ENCODE measurements at places on chromosomes 12 and 14. TPM values are rescaled to one million over a fixed set of nuclear protein-coding genes. Genes with fewer than 3 reads are reported as not detected.

DNA sequence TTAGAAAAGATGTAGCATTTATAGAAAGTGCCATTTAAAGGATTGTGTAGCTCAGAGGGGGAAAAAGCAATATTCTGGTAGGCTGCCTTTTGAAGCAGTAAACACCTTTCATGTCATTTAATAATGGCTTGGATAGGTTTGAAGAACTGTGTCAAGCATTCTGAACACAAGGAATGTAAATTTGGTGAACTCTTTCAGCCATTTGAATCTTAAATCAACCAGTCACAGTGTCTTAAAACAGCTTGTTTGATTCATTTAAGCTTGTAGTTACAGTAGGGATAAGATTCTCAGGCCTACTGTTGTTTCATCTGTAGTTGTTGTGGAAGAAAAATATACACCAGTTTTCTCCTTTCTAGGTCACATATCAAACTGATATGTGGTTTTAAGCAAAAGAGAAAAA lies 299.4 kb upstream of the NOVA1 start:
- no peak for DNase-seq

- DNase-seq = no peak
These were observed 15.8 kb downstream of the JAG2 start for GRCh38 chr14:105152794-105153241.

- DNase-seq = no peak
These were observed 36.0 kb downstream of the FMNL3 start for GRCh38 chr12:49671031-49671765.

DNA sequence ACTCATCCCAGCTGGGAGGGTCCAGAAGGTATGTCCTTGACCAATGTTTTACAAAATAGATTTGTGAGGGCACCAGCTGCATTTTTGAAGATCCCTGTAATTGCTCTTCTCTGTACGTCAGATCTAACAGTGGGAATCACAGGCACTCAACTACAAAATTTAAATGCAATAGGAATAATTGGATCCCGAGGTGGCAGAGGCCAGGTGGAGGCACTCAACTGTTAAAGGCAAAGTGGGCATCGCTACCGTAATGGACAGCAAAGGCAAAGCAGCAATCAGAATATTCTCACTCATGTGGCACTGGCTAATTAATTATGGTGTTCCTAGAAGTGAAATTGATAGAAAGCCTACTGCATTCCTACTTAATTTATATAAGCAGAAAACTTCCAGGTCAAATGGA lies 27.9 kb upstream of the PSMC1 start:
- DNase-seq = no peak

PZP gene
- total RNA-seq = 0.59 TPM

DNAJC22 gene
- total RNA-seq = 11.9 TPM

IQSEC3 gene
- total RNA-seq = not detected

TPPP2 gene
- total RNA-seq = not detected

IL26 gene
- total RNA-seq = not detected

LYZ gene
- 0.88 TPM for total RNA-seq

ERH gene
- 191 TPM for total RNA-seq

LRP1-AS gene
- not detected for total RNA-seq
